ENCODE measurements at places on chromosomes 7 and 10. TPM values are rescaled to one million over a fixed set of nuclear protein-coding genes. Genes with fewer than 3 reads are reported as not detected.
A peak's percentile ranks its signal among the peaks of the same experiment; 100 is the strongest.

DNA sequence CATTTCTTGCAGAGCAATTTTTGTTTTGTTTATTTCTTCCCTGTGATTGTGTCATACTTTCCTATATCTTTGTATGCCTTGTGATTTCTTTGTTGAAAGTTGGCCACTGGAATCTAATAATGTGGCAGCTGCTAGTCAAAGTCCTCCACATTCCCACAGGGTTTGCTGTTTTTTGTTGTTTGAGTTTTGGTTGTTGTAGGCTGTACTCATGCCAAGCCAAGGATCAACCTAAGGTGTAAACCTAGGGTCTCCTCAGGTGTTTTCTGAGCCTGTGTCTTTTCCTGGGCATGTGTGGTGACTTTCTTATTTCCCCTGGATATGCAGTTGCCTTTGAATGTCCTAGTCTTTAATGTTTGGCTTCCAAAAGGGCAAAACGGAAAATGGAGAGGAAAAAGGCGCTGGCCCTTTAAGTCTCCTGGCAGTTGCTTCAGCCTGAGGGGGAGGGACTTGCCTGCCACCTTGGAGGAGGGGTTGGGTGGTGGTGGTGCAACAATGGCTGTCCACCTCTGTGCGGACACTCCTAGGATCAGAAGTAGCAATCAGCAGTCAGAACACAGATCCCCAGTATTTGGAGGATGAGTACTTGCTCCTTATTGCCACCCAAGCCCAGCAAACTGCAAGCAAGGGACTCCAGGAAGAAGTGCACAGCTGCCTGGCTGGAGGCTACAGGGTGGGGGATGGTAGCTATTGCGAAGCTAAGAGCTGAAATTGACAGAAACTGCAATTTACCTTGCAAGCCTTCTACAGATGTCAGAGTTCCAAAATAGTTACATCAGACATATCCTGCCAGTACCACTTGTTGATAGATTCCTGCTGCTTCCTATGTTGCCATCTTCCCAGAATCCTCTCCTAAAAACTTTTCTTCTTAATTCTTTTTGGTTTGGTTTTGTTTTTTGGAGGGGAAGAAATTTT is 5.6 kb upstream of the ZNF518A start:
- no peaks in the 10 kb centered on the region for H3K36me3 ChIP-seq
- no peak overlapping the region for H3K27ac ChIP-seq
- DNase-seq = peak; percentile 8
- peaks cover 15% of the 10 kb centered on the region for H3K27me3 ChIP-seq
- H3K4me3 ChIP-seq = peak overlapping the region; percentile 8
- H3K4me1 ChIP-seq = no peaks in the 10 kb centered on the region

GRCh38 chr10:60135020-60135419 is 228.7 kb upstream of the CCDC6 start:
- no peak overlapping the region for H3K27ac ChIP-seq
- H3K36me3 ChIP-seq = no peaks in the 10 kb centered on the region
- no peaks in the 10 kb centered on the region for H3K27me3 ChIP-seq
- no peak for DNase-seq

DNA sequence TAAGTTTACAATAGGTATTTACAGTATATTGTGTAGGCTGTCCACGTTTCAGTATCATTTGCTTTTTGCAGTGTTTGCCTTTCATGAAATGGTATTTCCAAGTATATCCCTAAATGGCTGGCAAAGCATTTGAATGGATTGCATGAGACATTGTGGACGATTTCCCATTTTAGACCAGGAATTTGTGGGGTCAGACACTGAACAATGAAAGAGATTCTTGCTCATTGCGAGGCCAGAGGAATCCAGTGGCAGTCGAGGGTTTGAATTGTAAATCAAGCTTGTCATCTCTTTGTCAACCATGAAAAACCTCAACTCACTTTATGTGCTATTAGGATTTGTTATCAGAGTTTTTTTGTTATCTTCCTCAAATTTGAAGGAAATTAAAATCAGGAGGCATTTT is 70.8 kb downstream of the CREB5 start:
- H3K27ac ChIP-seq = no peak overlapping the region
- no peak overlapping the region for H3K4me3 ChIP-seq

GRCh38 chr10:70540089-70540788 is 61.7 kb downstream of the PALD1 start:
- no peak overlapping the region for H3K27ac ChIP-seq
- no peaks in the 10 kb centered on the region for H3K36me3 ChIP-seq
- no peak overlapping the region for H3K4me3 ChIP-seq
- H3K27me3 ChIP-seq = no peaks in the 10 kb centered on the region
- DNase-seq = no peak
- H3K4me1 ChIP-seq = no peaks in the 10 kb centered on the region

Gene NPVF
- not detected for total RNA-seq

GRCh38 chr10:2144584-2144983 is 407.3 kb upstream of the ADARB2 start:
- no peaks in the 10 kb centered on the region for H3K4me1 ChIP-seq
- H3K27ac ChIP-seq = no peak overlapping the region

Gene CALHM1
- not detected for total RNA-seq

DNA sequence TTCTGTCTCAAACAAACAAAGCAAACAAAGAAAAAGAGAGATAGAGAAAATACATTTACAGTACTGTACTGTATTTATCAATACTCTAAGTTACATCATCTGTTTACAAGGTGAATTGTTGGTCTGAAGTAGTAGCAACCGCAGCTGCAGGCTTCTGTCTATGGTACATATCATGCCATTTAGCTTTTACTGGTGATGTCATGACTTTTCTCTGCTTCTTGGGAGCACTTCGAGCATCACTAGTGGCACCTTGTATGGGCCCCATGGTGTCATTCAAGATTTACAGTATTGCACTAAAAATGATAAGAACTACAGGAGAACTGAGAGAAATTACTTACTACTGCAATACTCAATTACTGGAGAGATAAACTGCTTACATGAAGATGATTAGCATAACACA is 826.9 kb downstream of the CNTNAP2 start:
- no peak for DNase-seq
- H3K36me3 ChIP-seq = no peaks in the 10 kb centered on the region
- H3K27ac ChIP-seq = no peak overlapping the region
- H3K4me1 ChIP-seq = no peaks in the 10 kb centered on the region
- no peak overlapping the region for H3K4me3 ChIP-seq

GRCh38 chr10:76902949-76903348 is 734.7 kb downstream of the KCNMA1 start:
- DNase-seq = peak; percentile 37
- no peaks in the 10 kb centered on the region for H3K36me3 ChIP-seq
- no peaks in the 10 kb centered on the region for H3K27me3 ChIP-seq

Gene ZNF735
- not detected for total RNA-seq

Gene KNDC1
- total RNA-seq = 4.0 TPM

Gene NRG3
- 0.67 TPM for total RNA-seq

DNA sequence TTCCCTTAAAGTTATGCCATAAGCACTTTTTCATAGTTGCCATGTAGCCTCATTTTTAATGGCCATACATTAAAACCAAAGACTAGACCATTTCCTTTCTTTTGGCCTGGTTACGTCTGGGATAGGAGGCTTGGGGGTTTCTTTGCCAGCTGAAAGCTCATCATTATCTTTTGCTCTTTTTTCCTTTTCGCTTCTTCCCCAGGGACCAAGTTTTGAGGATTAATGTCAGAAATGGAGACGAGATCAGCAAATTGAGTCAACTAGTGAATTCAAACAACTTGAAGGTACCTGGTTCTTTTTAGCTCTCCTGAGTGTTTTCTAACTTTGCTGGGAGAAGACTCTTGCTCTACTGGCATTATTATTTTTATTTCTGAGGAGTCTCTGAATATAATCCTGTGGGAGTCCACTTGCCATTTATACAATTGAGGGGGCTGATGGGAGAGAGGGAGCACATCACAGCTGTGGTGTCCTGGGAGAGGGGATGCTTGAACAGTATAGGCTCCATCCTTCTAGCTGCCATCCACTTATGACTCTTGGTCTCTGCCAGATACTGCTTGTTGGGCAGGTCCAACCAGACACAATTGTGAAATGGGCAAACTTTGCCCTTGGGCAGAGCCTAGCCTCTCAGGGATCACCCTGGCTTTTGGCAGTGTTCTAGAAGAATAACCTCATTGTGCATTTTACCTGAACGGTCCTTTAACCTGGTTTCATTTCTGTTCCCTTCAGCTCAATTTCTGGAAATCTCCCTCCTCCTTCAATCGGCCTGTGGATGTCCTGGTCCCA is 5.8 kb downstream of the CPA4 start:
- H3K4me3 ChIP-seq = no peak overlapping the region
- no peak overlapping the region for H3K27ac ChIP-seq
- no peaks in the 10 kb centered on the region for H3K27me3 ChIP-seq
- no peak for DNase-seq
- H3K36me3 ChIP-seq = no peaks in the 10 kb centered on the region

DNA sequence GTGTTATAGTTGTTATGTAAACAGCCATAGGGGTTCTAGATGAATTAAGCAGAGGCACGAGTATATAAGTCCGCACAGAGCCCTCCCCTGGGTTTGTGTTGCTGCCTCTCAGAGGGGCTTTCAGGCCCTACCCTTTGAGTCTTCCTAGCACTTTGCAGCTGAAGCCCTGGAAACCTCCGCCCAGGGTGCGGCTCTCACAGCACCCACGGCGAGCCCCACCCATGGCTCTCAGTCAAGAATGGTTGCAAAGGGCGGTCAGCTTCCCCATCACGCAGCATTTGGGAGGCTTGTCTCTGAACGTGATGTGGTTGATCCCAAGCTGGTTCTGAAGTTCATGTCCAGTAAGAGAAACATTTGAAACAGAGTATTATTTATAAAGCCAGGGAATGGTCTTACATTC is 18.8 kb upstream of the INSIG1 start:
- DNase-seq = no peak
- no peaks in the 10 kb centered on the region for H3K4me1 ChIP-seq

- no peak overlapping the region for H3K4me3 ChIP-seq
- no peaks in the 10 kb centered on the region for H3K36me3 ChIP-seq
- H3K27me3 ChIP-seq = no peaks in the 10 kb centered on the region
- no peak for DNase-seq
These were observed 21.6 kb downstream of the CREB3L2 start for GRCh38 chr7:137980308-137980707.

GRCh38 chr10:21661087-21661486 is 127.1 kb downstream of the MLLT10 start:
- H3K27me3 ChIP-seq = no peaks in the 10 kb centered on the region
- H3K4me3 ChIP-seq = no peak overlapping the region
- no peak overlapping the region for H3K27ac ChIP-seq
- no peak for DNase-seq
- H3K4me1 ChIP-seq = peaks cover 20% of the 10 kb centered on the region

DNA sequence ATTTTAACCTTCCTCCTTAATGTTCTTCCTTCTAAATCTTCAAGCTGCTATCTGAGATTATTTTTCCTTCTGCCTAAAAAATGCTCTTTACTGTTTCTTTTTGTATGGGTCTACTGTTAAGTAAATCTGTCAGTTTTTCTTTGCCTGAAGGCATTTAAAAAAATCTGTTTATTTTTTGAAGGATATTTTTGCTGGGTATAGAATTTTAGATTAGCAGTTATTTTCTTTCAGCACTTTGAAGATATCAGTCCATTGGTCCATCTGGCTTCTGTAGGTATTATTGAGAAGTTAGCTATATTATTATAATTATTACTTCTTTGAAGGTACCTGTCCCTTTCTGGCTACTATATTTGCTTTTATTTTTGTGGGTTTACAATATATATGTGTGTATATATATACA is 171.4 kb downstream of the BBS9 start:
- no peak overlapping the region for H3K4me3 ChIP-seq
- H3K4me1 ChIP-seq = no peaks in the 10 kb centered on the region
- no peaks in the 10 kb centered on the region for H3K36me3 ChIP-seq
- DNase-seq = no peak

DNA sequence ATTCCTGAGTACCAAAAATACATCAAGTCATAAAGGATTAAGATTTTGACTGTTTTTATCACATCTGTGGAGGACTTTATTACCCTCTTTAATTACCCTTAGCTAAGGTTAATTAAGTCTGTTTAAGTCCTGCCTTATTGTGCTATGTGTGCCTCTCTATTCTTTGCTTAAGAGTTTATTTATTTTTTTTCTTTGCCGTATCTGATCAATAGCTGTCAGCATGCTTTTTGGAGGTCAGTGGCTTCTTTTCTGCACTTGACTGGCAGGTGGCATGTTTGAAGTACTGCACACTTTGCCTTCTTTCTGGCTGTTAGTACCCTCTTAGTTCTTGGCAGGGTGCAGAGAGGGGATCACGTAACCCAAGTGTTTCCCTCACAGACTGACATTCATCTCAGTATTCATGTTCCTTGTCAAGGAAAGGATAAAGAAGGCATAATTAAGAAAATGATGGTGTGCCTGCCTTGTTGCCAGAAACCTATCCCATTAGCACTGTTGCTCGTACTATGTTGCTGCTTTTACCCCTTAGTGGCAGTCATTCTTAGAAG is 225.8 kb downstream of the EXOC4 start:
- no peaks in the 10 kb centered on the region for H3K4me1 ChIP-seq
- DNase-seq = no peak
- no peak overlapping the region for H3K4me3 ChIP-seq

- no peak overlapping the region for H3K4me3 ChIP-seq
- no peaks in the 10 kb centered on the region for H3K36me3 ChIP-seq
- H3K27me3 ChIP-seq = no peaks in the 10 kb centered on the region
- no peak for DNase-seq
These were observed 63.7 kb downstream of the TACC2 start for GRCh38 chr10:122052701-122053100.

GRCh38 chr10:94963901-94964300 is 25.4 kb downstream of the CYP2C9 start:
- H3K4me1 ChIP-seq = no peaks in the 10 kb centered on the region
- H3K36me3 ChIP-seq = no peaks in the 10 kb centered on the region
- H3K27ac ChIP-seq = no peak overlapping the region
- no peak overlapping the region for H3K4me3 ChIP-seq

- no peak overlapping the region for H3K4me3 ChIP-seq
- DNase-seq = no peak
- H3K27me3 ChIP-seq = no peaks in the 10 kb centered on the region
- no peak overlapping the region for H3K27ac ChIP-seq
These were observed 80.4 kb upstream of the PDE1C start for GRCh38 chr7:32150589-32150988.

GRCh38 chr10:50400694-50401093 is 149.4 kb upstream of the ASAH2 start:
- H3K4me3 ChIP-seq = no peak overlapping the region
- no peak overlapping the region for H3K27ac ChIP-seq
- DNase-seq = no peak
- H3K36me3 ChIP-seq = no peaks in the 10 kb centered on the region
- H3K27me3 ChIP-seq = no peaks in the 10 kb centered on the region
